Bone marrow (tissue), 2 donors: ENCODE measurements at places on chromosomes 11 and 22.

DNA sequence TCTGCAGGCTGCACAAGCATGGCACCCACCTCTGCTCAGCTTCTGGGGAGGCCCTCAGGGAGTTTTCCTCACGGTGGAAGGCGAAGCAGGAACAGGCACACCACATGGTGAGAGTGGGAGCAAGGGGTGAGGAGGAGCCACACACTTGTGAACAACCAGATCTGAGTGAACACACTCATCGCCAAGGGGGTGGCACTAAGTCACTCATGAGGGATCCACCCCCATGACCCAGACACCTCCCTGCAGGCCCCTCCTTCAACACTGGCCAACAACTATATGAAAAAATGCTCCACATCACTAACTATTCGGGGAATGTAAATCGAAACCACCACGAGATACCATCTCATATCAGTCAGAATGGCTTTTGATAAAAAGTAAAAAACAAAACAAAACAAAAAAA lies 722 bp upstream of the KRTAP5-2 start:
- DNase-seq: no peak

GRCh38 chr11:46223252-46223513 lies 54.3 kb upstream of the CREB3L1 start:
- no peak for DNase-seq

- no peak for DNase-seq
These were observed 273.3 kb downstream of the CTTN start for GRCh38 chr11:70671611-70672010.

GRCh38 chr22:26671317-26672059 lies 14.1 kb downstream of the MIAT start:
- DNase-seq: no peak

GRCh38 chr11:63556404-63557013 lies 6.7 kb downstream of the PLAAT2 start:
- DNase-seq: no peak
